Immature natural killer cell (primary cell): ENCODE measurements at places on chromosomes 7 and 10. TPM values are rescaled to one million over a fixed set of nuclear protein-coding genes. Genes with fewer than 3 reads are reported as not detected.

Gene ZSWIM8
- polyA plus RNA-seq: 44.7 TPM

- no peaks in the 10 kb centered on the region for H3K4me1 ChIP-seq
- peaks cover 11% of the 10 kb centered on the region for H3K27me3 ChIP-seq
These were observed 32.3 kb downstream of the OAT start for GRCh38 chr10:124386186-124387077.

DNA sequence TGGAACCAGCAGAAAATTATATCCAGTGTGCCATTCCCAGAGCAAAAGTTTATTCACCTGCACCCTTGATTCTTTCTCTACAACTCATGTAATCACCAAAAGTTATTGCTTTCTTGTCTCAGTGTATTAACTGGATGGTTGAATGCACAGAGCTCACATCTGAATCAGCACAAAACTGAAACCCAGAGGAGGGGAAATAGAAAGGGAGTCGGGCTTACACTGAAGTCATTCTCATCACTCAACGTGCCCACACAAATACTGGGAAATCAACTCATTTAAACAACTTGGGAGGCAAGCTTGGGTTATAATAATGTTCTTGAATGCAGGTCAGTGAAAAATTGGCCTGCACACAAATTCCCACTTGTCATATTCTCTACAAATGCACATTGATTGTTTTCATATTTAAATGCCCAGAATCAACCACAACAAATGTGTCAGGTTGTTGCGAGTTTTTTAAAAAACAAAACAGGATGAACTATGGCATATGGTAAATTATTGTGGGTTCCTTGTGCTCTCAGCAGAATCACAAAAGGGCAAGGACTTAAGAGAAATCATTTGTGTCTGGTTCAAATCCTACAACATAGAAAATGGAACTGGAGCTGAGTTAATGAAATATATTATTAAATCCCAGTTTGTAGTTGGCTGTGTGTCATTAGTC, 125.9 kb upstream of the NOBOX start:
- H3K4me1 ChIP-seq: peaks cover 11% of the 10 kb centered on the region
- peaks cover 3% of the 10 kb centered on the region for H3K27me3 ChIP-seq
- H3K36me3 ChIP-seq: peaks cover 13% of the 10 kb centered on the region
- no peak overlapping the region for H3K4me3 ChIP-seq
- no peak for DNase-seq

Gene GPR15LG
- not detected for polyA plus RNA-seq

Gene OR2A1
- not detected for polyA plus RNA-seq

DNA sequence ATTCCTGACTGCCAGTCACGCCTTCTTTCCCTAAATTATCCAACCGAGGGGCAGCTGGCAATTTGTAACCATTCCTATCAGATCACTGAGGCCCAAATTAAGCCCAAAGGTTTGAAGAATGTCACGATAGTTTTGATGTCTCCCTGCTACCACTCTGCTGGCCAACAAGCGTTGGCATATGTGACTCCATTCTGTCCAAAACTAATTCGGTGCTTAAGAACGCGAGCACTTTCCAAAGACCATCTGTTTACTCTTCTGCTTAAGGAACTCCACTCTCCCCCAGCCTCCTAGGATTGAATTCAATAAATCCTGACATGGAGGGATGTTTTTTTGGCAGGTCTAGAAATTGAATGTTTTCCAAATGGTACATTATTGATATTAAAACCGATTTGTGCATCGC, 131.5 kb upstream of the CTBP2 start:
- no peak for DNase-seq
- H3K27me3 ChIP-seq: peaks cover 8% of the 10 kb centered on the region
- H3K27ac ChIP-seq: no peak overlapping the region
- no peaks in the 10 kb centered on the region for H3K4me1 ChIP-seq
- no peaks in the 10 kb centered on the region for H3K36me3 ChIP-seq

DNA sequence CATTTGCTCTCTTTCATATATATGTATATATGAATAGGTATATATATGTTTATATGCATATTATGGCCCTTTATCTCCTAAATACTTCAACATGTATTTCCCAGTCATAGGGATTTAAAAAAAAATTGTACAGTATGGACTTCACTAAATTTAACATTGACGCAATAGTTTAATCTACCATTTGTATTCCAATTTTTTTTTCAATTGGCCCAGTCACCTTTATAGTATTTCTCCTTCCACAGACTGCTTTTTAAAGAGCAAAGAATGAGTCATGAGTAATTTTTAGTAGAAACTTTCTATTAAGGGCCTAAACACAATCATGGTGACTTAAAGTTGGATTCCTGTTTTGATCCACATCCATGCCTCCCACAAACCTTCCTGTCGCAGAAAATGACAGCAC, 20.5 kb downstream of the CCSER2 start:
- DNase-seq: no peak
- no peak overlapping the region for H3K27ac ChIP-seq
- H3K27me3 ChIP-seq: no peaks in the 10 kb centered on the region
- H3K4me1 ChIP-seq: peaks cover 58% of the 10 kb centered on the region

- H3K4me1 ChIP-seq: peaks cover 4% of the 10 kb centered on the region
- no peak overlapping the region for H3K4me3 ChIP-seq
- no peak overlapping the region for H3K27ac ChIP-seq
- H3K27me3 ChIP-seq: peaks cover 13% of the 10 kb centered on the region
- no peaks in the 10 kb centered on the region for H3K36me3 ChIP-seq
These were observed 16.6 kb downstream of the MNX1 start for GRCh38 chr7:156993925-156994235.
